ENCODE measurements at places on chromosomes 13 and 19.

GRCh38 chr19:21314676-21315075, 14.5 kb downstream of the ZNF708 start:
- DNase-seq, result no peak

DNA sequence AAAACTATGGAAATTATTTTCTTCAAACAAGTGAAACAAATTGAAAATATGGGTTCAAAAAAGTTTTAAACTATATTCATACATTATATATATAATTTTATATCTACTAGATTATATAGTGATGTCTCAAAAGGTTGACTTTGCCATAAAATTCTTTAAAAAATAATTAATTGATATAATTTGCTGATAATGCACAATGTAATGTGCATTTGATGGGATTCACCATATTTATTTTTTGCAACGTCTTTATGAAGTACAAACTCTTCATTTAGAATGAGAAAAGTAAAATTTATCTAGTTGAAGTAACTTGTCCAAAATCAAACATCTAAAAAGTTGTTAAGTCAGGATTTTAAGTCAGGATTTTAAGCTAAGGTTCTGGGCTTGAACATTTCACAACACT, 1954.5 kb upstream of the PCDH20 start:
- no peak for DNase-seq

DNA sequence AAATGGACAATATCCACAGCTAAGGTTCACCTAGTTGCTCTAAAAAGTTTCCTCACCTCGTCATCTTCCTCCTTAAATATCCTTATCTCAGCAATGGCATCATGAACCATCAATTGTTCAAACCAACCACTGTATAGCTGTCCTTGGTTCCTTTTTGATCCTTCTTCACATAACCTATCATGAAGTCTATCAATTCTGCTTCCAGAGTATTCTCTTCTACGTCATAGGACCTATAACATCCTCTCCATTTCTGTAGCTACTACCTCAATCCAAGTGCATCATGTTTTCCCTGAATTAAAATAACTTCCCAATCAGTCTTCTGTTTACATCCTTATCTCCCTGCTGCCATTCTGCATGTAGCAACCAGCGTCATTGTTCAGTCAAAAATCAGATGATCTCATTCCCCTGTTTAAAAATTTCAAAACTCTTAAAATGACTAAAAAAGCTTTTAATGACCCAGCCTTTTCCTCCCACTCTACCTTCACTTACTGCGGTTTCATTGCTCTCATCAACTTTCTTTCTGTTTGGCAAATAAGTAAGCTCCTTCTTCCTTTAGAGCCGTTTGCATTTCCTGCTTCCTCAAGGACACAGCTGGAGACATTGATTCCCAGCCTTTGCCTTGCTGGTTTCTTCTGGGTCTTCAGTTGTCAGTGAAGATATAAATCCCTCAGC, 223.9 kb upstream of the MIR17HG start:
- no peak for DNase-seq

DNA sequence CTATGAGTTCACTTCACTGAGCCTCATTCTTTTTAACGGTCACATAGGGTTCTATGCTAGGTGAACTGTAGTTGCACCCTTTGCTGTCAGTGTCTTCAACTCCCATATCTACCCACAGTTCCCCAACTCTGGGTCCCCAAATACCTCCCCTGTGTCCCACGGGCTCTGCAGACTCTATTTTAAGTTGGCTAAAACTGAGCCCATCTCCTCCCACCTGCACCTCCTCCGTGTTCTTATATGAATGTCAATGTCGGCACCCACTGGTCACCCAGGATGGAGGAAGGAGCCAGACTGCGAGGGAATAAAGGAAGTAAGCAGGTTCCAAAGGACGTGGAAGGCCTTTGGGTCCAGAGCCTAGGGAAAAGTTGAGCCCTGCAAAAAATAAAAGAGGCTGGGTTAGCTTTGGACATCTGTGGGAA, 802 bp upstream of the PIN1 start:
- no peak for DNase-seq

GRCh38 chr19:32866564-32867265, 2.9 kb downstream of the SLC7A9 start:
- DNase-seq, result no peak

- DNase-seq, result no peak
Observed at GRCh38 chr13:19836472-19836871, 27.0 kb downstream of the ZMYM5 start.

GRCh38 chr19:4534836-4535658, at the start of gene PLIN5:
Gene PLIN5 (minus strand): TSS chr19:4535224. CDS start chr19:4534074, 1,150 bp downstream.
- DNase-seq, result peak; percentile 80

DNA sequence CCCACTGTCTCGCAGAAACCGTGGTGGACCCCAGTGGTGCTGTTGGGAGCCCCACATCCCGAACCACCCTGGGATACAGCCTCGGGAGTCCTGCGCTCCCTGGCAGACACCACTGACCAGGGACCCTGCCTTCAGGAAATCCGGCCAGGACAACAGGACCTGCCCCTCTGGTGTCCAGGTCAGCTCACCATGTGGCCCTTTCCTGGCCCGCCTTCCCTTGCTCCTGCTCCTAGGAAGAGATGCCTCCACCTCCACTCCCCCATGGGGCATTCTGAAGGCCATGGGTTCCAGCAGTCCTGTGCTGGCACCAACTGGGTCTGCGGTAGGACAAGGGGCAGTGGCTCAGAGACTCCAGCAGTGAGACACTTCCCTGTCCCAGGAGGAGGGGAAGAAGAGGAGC, 22.5 kb upstream of the SLC7A10 start:
- no peak for DNase-seq

- DNase-seq, result no peak
Observed at GRCh38 chr13:28495538-28496187, 735 bp upstream of the FLT1 start.

- DNase-seq, result no peak
Observed at GRCh38 chr13:43295825-43296564, 272.6 kb downstream of the DNAJC15 start.

- DNase-seq, result no peak
Observed at GRCh38 chr13:78420814-78421213, 182.5 kb downstream of the POU4F1 start.

DNA sequence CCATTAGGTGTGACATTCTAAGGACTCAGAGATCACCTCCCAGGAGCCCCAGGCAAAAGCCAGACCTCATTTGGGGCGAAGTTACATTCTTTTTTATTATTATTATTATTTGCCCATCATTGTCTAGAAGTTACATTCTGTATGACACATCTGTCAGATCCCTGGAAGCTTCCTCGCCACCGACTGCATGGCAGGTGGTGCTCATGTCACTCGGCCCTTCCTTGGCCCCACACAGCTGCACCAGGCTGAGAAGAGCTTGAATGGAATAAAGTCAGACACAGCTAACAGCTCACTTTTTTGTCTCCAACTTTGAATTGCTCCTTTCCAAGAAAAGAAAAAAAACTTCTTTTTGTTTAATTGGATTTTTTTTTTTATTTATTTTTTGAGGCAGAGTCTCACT, 41.4 kb upstream of the LDLR start:
- no peak for DNase-seq

DNA sequence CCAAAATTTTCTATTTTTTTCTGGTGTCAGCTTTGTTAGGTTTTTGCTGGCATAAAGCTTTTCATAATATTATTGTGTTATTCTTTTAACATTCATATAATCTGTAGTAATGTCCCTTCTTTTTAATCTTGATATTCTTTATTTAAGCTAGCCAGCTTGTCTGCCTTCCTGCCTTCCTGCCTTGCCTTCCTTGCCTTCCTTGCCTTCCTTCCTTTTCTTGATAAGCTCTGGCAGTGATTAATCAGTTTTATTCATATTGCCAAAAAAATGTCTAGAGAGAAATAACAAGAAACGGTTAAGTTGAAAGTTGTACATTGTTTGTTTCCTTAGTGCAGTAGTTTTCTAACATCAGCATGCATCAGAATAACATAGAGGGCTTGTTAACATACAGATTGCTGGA, 257.5 kb downstream of the MAB21L1 start:
- DNase-seq, result no peak

GRCh38 chr13:79745081-79745480, 264.1 kb downstream of the NDFIP2 start:
- no peak for DNase-seq

GRCh38 chr13:37484056-37484455, 114.5 kb downstream of the POSTN start:
- no peak for DNase-seq

DNA sequence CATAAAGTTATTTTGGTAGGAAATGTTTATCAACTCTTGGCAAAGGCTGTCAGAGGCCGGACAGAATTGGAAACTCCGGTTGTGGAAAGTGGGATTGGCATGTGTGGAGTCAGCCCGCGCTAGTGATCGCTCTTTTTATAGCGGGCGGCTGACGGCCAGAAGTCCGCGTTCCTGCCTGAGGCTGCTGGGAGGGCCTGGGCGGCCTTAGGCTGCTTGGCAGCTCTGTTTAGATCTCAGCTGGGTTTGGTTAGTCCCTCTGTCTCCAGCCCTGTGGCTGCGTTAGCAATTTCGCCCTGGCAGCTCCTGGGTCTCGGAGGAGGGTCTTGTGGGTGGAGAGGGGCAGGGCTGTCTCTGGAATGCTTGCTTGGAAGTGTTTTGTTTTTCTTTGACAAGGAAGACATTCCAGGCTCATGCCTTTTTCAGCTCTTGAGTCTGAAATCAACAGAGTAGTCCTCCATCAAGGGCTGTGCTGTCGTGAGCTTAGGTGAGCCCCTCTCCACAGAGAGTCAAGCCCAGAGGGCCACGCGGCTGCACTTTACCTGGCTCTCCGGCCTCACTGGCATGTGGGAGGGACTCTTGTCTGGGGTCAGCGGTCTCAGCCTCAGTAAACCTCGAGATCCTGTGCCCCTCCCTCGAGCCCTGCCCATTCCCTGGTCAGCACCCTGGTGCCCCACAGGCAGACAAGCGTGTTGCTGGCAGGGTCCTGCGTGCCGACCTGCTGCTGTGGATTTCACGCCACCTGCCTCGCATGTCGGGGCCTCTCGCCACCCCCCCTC, 22.5 kb downstream of the DOT1L start:
- DNase-seq, result no peak

GRCh38 chr19:15421136-15421695, 2.4 kb upstream of the AKAP8L start:
- DNase-seq, result no peak

GRCh38 chr19:4338441-4339355, at the start of gene STAP2:
Gene STAP2 (minus strand): TSS chr19:4338827. CDS start chr19:4338753, 74 bp downstream.
- DNase-seq, result peak; percentile 9
